ENCODE measurements at places on chromosomes 2 and 18.

DNA sequence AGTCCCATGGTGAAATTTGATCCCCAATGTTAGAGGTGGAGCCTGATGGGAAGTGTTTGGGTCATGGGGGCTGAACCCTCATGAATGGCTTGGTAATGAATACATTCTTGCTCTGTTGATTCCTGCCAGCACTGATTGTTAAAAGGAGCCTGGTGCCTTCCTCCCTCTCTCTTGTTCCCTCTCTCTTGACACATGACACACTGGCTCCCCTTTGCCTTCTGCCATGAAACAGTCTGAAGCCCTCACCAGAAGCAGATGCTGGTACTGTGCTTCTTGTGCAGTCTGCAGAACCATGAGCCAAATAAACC is 30.6 kb upstream of the EPC2 start:
- DNase-seq = no peak

- peak; percentile 94 for DNase-seq
Observed at GRCh38 chr2:230905448-230906421, 19.3 kb downstream of the GPR55 start.

GRCh38 chr2:9663008-9663879 is 32.4 kb upstream of the YWHAQ start:
- no peak for DNase-seq

- no peak for DNase-seq
Observed at GRCh38 chr2:55165626-55166025, 66.5 kb downstream of the CLHC1 start.

All from activated naive CD4-positive, alpha-beta T cell treated with anti-CD3 and anti-CD28 coated beads, Interleukin-2, amount 50 U/mL, for 16 hours (primary cell).